GM18507 (cell line): ENCODE measurements at places on chromosomes 1 and 21.
A peak's percentile ranks its signal among the peaks of the same experiment; 100 is the strongest.

DNA sequence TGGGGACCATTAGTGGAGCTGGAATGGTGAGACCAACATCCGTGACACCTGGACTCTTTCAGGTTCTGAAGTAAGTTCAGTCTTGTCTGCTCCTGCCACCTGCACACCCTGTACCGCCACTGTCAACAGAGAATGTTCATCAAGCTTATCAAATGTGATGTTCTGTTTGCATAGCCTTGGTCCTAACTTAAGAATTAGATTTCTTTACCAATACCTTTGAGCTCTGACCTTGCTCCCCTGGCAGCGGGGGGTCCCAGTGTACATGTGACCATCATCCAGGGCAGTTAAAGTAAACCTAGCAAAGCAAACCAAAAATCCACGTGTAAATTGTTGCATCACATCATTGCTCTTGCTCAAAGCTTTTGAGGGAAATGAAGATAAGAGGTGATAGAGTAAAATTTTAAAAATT lies 14.5 kb downstream of the SLC25A33 start:
- no peak for DNase-seq

DNA sequence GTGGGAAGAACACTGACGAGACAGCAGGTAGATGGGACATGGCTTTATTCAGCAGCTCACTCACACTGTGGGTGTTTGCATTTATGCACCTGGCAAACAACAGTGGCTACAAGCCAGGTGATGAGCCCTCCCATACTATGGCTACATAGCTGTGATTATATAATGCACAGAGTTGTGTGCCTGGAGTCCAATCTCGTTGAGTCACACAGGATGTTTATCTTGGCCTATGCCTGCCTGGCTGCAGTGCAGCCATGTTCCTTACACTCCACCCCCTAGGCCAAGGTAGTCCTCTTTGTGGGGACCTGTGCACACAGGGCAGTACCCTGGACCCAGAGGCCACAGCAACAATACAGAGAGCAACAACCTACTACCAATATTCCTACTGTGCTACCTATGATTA lies 1643.8 kb downstream of the MRPL39 start:
- DNase-seq, result no peak

DNA sequence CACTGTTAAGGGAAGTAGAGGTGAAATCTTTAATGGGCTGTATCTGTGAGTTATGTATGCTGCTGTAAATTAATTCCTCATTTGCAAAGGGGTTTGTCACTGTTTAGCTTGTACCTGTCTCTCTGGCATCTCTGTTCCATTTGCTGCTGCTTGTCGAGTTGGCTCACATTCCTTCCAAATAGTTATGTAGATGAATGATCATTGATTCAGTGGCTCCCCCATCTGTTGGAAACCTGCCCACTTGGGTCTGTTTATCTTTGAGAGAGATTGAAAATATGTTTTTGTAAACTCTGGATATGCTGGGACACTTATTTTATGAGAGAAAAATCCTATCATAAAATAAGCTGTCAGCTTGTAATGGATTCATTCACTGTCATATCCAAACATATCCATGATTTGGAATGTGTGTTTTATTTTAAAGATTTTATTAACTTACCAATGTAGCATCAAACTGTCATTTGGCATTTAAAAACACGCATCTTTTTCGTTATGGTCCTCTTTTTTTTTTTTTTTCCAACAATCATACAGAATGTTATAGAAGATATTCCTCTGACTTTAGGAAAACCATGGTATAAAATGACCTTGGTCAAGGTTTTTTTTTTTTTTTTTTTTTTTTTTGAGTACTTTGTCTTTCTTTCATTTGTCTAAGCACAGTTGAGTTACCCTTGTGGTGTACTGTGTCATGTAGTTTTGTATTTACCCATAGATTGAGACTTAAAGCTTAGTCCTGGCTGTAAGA lies 3.5 kb downstream of the RYR2 start:
- no peak for DNase-seq

GRCh38 chr1:115718011-115718754 lies 50.3 kb downstream of the CASQ2 start:
- DNase-seq, result no peak

DNA sequence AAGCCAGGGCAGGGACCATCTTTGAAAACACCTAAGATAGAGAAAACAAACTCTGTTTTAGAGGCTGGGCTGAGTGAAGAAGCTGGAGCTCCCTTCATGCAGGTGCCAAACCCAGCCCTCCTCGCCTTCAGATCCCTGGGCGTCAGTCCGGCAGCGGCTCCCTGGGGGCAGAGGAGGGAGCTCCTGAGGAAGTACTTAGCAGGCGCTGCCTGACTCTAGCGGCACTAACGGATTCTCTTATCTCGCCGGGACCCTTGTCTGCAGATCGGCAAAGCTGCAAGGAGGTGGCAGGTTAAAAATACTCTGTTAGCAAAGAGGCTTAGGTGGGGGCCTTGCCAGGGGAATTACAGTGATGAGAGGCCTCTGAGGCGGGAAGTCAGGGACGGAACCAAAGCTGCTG lies 79.6 kb downstream of the PLXNA2 start:
- no peak for DNase-seq

DNA sequence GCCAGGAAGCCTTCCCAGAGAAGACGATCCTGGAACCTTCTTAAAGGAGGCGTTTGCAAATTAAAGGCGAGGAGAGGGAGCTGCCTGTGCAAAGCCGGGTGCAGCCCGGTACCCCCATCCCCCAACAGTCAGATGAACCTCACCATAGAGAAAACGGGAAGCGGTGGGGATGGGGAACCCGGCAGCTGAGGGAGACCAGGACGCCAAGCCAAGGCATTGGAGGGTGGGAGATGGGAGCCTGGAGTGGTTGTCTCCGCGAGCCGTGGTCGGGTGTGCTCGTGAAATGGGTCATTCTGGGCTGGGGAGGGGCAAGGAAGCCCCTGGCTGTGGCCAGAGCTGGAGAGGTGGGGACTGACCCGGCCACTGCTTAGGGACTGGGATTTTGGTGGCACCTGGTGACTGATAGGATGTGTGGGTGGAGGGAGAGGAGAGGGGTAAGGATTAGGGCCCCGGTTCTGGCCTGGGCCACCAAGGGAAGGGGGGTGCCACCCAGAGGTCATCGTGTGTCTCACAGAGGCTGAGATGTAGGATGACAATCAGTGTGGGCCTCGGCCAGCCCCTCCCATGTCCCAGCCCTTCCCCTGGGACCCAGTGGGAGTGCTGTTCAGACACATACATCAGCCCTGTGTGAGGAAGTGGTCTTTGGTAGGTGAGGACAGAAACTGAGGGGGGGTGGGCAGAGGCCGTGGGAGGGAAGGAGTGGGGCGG lies 676 bp upstream of the PADI2 start:
- peak; percentile 62 for DNase-seq

DNA sequence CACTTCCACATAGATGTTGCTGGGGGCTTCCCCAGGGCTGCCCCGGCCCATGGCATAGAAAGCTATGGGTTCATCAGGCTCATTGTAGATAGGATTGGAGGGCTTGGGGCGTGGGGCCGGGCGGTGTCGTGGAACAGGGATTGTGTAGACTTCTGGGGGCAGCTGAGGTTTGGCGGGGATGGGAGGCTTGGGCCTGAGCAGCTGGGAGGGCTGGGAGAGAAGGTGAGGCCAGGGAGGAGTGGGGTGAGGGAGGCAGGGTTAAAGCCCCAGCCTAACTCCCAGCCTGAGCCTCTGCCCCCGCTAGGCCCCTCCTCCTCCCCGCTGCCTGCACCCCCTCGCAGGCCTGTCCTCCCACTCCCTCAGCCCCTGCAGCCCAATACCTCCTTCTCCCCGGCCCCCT lies 7.4 kb downstream of the SH2D2A start:
- DNase-seq, result no peak

DNA sequence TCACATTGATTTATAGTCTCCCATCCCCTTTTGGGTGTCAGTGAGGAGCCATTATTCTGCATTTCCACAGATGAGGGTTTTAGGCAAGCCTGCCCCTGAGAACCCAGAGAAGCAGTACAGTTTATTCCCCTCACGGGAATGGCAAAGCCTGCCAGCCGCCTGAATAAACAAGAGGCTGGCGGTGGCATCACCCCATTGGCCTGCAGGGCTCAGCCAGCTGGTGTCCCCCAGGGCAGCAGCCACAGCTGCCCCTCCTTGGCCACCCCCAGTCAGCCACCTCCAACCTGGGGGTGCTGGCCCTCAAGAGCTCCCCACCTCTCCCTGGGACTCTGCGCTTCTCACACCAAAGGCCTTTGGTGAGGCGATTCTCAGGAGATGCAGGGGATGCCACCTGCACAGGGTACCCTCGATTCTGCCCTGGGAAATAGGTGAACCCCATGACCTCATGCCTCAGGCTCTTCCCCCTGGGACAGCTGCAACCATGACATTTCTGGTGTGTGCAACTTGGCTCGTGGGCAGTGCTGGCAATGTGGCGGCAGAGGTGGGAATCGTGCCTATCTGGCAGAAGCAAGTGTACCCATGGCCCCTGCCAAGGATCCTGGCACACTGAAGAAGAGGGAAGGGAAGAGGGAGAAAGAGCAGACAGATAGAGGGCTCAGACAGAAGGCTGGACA lies 14.0 kb downstream of the OLFML2B start:
- DNase-seq, result no peak

DNA sequence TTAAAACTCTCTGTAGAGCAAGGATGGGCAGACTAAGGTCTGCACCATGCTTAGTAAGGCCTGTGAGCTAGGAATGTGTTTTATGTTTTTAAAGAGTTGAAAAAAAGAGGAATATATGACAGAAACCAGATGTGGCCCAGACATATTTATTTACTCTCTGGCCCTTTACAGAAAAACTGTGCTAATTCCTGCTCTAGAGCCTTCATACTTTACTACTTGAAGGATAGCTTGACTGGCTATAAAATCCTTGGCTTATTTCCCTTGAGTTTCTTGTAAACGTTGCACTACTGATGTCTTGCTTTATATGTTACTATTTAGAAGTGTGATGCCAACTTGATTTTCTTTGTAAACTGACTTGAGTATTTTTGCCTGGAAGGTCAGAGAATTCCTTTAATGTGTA lies 33.5 kb downstream of the CTBS start:
- DNase-seq, result no peak

GRCh38 chr1:79982211-79982610 lies 975.7 kb upstream of the ADGRL4 start:
- DNase-seq, result no peak

GRCh38 chr1:65147424-65148177 lies 402 bp upstream of the AK4 start:
- peak; percentile 38 for DNase-seq

- no peak for DNase-seq
Observed at GRCh38 chr1:115952547-115952946, 23.8 kb upstream of the SLC22A15 start.

DNA sequence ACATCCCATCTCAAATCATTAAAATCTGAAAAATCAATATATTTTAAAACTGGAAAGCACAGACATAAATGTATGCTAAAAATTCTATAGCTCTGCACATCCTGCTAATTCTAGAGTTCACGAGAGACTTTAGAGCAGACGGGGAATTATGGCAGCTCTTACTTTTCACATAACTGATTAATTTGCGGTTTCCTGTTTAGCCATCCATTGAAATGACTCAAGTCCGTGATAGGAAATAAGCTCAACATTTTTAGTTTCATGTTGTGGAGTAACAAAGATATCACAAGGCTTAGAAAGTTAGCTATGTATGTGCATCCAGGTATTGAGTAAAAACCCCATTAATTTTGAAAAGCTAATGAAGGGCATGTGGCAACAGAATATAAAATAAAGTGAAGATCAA lies 123.2 kb downstream of the SMYD2 start:
- peak; percentile 51 for DNase-seq

GRCh38 chr21:29849735-29850176 lies 90.0 kb downstream of the GRIK1 start:
- DNase-seq, result peak; percentile 12

DNA sequence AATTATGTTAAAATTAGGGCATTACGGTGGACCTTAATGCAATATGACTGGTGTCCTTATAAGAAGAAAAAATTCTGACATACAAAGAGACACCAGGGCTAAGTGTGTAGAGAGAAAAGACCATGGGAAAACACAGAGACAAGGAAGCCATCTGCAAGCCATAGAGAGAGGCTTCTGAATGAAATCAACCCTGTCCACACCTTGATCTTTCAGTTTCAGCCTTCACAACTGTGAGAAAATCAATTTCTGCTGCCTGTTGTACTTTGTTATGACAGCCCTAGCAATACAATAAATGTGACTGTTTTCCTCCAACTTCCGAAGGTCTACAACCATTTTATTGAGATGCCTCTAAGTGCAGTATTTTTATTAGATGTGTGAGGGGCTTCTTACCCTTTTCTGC lies 1407.2 kb downstream of the MRPL39 start:
- DNase-seq, result no peak

- no peak for DNase-seq
Observed at GRCh38 chr1:3525551-3526482, 71.4 kb downstream of the ARHGEF16 start.

- DNase-seq, result no peak
Observed at GRCh38 chr1:221795380-221795779, 53.5 kb upstream of the DUSP10 start.

DNA sequence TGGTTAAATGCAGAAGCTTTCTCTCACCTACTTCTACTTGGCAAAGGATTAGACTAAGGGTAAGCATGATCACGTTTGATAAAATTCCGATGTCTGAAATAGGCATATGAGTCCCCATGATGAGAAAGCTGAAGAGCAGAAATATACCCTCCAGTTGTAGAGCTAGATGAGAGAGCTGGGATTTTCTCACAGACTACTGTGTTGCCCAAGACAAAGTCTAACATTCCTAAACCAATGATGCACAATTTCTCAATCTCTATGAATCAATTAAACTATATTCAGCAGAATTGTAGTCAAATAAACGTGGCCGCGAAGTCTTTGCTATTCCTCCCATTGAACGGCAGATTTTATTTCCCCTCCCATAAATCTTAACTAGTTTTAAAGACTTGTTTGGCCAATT lies 699.2 kb downstream of the KCNT2 start:
- no peak for DNase-seq

- DNase-seq, result no peak
Observed at GRCh38 chr21:25983745-25984144, 186.8 kb downstream of the APP start.

DNA sequence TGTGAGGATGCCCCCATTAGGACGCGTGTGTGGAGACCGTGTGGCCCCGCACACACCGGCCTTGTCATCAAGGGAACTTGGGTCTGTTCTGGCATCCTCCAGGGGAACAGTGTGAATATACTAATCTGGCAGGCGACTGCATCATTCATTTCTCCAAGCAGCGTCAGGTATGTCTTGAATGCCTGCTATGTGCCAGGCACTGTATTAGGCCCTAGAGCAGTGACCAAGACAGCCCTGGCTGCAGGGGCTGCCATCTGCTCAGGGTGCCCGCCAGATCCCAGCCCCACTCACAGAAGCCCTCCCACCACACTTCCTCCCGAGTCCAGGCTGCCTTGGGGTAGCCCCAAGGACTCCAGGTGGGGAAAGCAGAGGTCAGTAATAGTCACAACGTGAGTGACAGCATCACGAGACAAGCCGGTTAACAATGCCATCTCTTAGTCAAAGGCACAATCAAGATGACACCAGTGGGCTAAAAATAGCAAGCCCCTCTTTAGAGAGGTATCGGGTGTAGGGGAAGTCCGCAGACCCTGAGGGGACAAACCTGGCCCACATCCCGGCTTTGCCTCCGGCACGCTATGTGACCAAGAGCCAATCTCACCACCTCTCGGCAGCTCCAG lies 7.5 kb upstream of the LAPTM5 start:
- DNase-seq, result no peak

GRCh38 chr1:56948403-56949023 lies 17.3 kb downstream of the C8B start:
- DNase-seq, result no peak

- no peak for DNase-seq
Observed at GRCh38 chr1:115624859-115625258, 16.9 kb upstream of the VANGL1 start.

- DNase-seq, result no peak
Observed at GRCh38 chr1:95407886-95408291, 173.9 kb downstream of the RWDD3 start.
